ENCODE measurements at places on chromosomes 12 and 14. TPM values are rescaled to one million over a fixed set of nuclear protein-coding genes. Genes with fewer than 3 reads are reported as not detected.

DNA sequence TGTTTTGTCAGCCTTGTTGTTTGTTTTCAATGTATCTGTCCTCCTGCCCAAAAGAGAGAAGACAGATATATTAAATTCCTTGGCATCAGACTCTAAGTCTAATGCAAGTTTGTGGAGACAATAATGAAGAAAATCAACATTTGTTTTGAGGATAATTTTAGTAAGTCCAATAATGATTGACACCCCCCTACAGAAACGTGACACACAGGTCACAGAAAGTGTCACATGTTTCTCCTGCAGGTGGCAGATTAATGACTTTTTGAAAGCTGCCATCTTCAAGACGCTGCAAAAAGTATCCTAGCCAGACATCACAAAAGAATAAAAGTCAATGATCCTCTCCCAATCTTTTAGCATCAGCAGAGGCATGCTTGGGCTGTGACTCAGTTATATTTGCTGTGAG lies 378.8 kb upstream of the TMPO start:
- no peak for DNase-seq

DNA sequence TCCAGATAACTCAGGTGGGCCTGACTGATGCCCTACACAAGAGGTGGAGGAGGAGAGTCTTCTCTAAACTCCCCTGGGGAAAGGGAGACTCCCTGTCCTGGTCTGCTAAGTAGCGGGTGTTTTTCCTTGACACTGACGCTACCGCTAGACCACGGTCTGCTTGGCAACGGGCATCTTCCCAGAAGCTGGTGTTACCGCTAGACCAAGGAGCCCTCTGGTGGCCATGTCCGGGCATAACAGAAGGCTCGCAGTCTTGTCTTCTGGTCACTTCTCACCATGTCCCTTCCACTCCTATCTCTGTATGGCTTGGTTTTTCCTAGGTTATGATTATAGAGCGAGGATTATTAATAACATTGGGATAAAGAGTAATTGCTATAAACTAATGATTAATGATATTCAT lies 965.5 kb downstream of the TMEM121 start:
- DNase-seq: no peak

GRCh38 chr14:68450391-68451120 lies 342.3 kb downstream of the ZFP36L1 start:
- no peak for DNase-seq

- DNase-seq: peak; percentile 41
Measured at GRCh38 chr14:50944647-50945413, 547 bp upstream of the PYGL start.

GRCh38 chr14:31934767-31935266 lies 142.3 kb upstream of the ARHGAP5 start:
- DNase-seq: peak; percentile 53

GRCh38 chr12:101592921-101593320 lies 1.9 kb upstream of the MYBPC1 start:
- no peak for DNase-seq

- no peak for DNase-seq
Measured at GRCh38 chr14:87566991-87567390, 426.0 kb downstream of the GALC start.

DNA sequence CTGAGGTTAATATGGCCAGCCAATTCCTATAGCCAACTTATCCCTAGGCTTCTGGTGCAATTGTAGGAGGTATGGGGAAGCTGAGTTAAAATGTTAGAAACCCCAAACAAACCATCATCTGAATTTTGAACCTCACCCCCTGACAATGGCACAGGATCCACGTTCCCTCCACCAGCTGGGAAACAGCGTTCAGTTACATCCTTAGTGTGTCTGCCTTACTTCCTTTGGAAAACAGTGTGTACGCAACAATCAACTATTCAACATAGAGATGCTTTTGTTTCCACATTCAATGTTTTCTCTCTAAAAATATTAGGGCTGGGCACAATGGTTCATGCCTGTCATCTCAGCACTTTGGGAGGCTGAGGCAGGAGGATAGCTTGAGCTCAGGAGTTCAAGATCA lies 203.4 kb downstream of the TTC7B start:
- peak; percentile 80 for DNase-seq

DNA sequence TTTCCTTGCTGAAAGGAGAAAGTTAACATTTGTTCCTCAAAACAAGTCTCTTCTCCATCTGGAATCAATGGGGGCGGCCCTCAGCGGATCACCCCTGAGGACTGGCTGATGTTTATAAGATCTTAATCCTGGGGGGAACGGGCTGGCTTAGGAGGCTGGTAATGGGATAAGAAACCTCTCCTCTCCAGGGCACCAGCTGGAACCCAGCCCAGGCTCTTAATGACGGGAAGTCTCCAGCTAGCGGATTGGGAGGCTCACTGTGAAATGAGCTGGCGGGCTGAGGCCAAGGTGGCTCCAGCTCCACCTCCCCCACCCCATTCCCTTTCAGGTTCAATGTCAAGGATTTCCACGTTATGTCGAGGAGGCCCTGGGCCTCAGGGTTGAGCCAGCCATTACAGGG lies 1133.0 kb downstream of the VRK1 start:
- DNase-seq: no peak

GRCh38 chr12:69534389-69534822 lies 50.9 kb upstream of the CCT2 start:
- peak; percentile 71 for DNase-seq

GRCh38 chr12:28872654-28873268 lies 276.3 kb upstream of the FAR2 start:
- DNase-seq: peak; percentile 70

GRCh38 chr14:60565211-60565610 lies 56.3 kb downstream of the SIX6 start:
- no peak for DNase-seq

GRCh38 chr12:81114226-81114625 lies 36.3 kb downstream of the ACSS3 start:
- no peak for DNase-seq

DNA sequence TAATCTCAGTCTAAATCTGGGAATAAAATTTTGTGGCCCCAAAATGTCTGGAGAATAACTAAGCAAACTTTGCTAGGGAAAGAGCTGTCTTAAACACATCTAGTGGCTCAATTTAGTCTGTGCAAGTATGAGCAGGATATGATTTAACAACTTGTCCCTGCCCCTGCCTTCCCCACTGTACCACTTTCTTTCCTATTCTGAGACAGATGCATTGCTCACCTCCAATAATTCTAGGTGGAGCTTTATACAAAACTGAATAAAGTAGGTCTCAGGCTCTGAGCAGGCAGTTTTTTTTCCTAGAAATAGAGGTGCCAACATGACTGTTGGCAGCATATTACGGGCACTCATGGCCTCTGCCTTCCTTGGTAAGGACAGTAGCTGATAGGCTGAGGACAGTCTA lies 412.1 kb downstream of the DAD1 start:
- DNase-seq: no peak

- no peak for DNase-seq
Measured at GRCh38 chr14:92463141-92463540, 50.4 kb upstream of the RIN3 start.

DNA sequence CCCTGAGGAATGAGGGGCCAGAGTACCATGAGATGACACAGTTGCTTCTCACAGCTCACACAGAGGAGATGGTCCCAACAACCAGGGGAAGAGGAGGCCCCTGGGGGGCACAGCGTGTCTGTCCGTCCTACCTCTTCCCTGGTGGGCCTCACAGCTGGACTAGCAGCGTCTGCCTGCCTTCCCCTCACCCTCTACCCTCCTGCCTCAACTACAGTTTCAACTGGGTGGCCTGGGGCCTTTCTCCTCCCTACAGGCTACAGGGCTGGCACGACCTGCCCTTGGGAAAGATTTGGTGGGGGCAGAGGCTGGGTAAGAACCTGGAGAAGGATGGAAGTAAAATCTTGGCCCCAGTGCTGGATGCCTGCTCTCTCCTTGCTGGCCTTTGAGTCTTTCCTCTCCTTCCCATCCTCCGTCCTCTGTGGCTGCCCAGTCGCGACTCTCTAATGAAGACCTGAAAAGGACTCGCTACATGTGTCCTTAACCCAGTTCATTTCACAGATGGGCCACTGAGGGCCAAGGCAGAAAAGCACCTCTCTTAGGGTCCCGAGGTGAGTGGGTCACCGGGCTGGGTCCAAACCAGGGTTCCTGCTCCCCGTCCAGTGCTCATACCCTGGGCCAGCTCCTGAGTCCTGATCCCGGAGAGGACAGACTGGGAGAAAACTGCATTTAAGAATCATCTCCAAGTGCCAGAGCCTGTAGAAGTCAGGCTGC lies 232.5 kb downstream of the BCL11B start:
- DNase-seq: no peak

DNA sequence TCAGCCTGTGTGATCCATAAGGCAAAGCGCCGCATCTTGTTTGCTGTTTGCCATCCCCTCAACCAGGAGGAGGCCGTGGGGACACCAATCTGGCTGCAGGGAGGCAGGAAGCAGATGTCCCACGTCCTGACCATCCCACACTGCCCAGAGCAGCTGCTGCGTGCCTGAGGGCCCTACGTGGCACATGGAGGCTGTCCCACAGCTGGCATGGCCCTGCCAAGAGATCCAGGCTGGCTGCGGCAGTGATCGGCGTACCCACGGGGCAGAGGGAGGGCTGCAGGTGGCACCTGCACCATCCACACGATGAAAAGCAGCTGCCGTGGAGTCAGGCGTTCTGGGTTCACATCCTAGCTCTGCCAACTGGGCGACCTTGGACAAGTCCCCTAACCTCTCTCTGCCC lies 42.0 kb downstream of the NCOR2 start:
- DNase-seq: no peak

DNA sequence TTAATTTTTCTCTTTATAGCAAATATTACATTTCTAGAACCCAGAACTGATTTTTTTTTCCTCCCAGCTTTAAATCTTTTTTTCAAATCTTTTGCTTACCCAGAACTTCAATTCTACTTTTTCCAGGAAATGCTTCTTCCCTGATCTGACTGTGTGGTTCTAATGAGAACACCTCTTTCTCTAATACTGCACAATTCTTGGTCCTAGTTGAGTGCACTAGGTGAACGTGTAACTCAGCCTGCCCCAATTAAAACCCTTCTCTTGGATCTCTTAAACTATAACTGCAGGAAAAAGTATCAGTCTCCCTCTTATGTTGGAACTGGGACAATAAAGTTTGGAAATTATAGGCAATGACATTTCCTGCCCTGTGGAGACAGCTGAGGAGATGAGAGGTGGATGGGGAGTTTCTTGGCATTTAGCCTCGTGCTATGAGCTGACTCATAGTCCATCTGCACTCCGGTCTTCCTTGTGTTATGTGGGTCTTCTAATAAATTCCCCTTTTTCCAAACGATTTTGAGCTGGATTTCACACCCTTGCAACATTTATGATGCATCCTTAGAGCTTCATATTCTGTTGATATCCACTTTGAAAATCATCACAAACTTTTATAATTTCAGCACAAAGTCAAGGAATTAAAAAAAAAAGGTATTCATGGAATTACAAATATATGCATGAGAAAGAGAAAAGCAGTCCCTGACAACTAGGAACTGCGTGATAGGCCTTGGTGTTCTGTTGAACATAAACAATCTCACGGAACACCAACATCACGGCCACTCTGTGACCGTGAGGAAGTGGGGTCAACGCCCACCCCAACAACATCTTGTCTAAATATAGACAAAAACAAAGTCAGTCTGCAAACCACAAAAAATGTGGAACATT lies 52.4 kb downstream of the BRMS1L start:
- peak; percentile 89 for DNase-seq

DNA sequence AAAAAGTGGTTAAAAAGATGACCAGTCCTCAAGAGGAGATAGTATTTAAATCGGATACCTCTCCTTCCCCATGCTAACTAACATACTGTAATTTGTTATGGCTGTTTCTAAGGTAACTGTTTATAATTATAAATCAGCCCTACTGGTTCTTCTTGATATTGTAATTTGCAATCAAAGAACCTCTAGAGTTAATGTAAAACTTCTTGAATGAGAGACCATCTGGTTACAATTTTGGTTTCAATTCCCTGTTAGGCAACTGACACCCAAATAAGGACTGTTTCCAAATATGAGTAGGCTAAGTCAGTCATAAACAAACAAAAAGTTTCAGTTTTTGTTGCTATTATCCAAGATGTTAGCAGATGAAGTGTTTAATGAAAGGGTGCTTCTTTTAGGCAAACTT lies 120.2 kb upstream of the DNM1L start:
- no peak for DNase-seq

DNA sequence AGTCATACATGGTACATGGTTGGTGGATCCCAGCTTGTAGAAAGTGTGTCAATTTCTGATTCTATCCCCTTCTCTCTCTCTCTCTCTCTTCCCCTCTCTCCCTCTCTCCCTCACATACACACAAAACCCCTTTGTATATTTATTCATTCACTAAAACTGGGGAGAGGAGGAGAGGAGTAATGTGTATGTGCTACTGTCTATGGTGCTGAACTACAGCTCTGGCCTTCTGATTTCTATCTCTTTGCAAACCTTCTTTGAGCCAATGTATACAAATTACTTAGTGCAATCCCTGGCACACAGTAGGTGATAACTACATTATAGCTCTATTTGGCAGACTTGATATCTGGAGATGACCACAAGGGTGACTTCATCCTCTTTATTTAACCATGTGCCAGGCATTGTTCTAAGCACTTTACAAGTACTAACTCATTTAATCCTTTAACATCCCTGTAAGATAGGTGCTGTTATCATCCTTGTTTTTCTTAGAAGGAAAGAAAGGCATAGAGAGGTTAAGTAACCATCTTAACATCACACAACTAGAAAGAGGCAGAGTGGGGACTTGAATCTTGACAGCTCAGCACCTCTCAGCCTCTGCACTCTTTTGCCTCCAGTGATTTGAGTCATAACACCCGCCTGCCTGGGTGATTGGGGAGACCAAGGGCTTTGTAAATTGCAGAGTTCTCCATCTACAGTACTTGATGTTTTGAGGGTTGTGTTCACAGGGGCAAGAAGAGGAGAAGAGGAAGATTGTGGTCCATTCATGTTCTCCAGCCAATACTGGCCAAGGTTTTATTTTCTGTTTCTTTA lies 21.3 kb downstream of the RPH3A start:
- DNase-seq: no peak

GRCh38 chr12:46783871-46784270 lies 41.9 kb downstream of the SLC38A4 start:
- no peak for DNase-seq

GRCh38 chr14:26173581-26174110 lies 424.2 kb downstream of the NOVA1 start:
- no peak for DNase-seq

DNA sequence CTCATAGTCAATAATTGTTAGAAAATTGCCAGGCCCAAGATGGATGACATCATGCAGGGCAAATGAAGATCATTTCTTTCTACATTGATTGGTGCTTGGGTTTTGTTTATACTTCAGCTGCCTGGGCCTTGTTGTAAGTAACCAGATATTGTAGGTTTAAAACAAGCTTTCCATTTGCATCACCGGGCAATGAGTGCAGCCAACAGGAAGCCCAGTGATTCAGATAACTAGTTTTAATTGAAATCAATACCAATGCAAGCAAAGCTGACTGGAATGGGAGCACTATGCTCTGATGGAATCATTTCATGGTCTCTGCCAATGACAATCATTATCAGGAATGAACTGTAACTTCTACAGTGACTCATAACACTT lies 279.3 kb downstream of the DUSP6 start:
- DNase-seq: peak; percentile 91

MIP gene
- total RNA-seq: not detected

KRT71 gene
- total RNA-seq: not detected

JPH4 gene
- total RNA-seq: not detected

KCNC2 gene
- total RNA-seq: not detected

TAS2R10 gene
- 0.66 TPM for total RNA-seq

CLEC7A gene
- not detected for total RNA-seq

EXOC3L4 gene
- total RNA-seq: not detected

LRRC23 gene
- 3.5 TPM for total RNA-seq

ARHGAP9 gene
- not detected for total RNA-seq

SRRM4 gene
- not detected for total RNA-seq
